Stimulated activated effector memory CD8-positive, alpha-beta T cell treated with anti-CD3 and anti-CD28 coated beads, Interleukin-12 subunit alpha, Interleukin-12 subunit beta, amount 100 ng/mL, for 72 hours (primary cell): ENCODE measurements at places on chromosomes 3 and 15.

DNA sequence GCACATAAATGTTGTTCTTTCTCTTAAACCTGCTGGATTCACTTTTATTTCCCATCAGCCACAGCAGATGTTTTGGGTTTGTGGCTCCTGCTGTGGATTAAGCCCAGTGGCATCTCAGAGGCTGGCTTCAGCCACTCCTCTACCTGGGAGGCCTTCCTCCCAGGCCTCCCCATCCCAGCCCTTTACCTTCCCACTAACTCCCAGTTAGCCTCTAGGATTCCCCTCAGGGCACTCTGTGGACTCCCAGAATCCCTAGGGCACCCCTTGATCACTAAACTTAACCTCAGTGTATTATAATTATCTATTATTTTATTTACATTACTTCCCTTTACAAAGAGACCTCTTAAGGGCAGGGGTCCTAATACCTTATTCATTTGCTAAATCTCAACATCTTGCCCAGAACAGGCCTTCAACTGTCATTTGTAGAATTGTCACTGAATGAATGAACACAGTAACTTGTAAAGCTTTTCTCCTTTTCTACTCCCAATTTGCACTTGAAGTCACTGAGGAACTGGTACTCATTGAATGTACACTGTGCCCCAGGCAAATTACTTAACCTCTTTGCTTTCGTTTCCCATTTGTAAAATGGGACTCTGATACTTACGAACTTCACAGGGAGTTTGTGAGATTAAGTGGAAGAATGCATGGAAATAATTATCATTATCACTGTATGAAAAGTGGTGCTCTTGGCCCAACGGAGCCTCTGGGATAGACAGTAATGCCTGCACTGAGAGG is 8.3 kb downstream of the CCDC13 start:
- no peak for DNase-seq

- no peak for DNase-seq
These were observed 124.5 kb upstream of the OSTN start for GRCh38 chr3:191074511-191074910.

DNA sequence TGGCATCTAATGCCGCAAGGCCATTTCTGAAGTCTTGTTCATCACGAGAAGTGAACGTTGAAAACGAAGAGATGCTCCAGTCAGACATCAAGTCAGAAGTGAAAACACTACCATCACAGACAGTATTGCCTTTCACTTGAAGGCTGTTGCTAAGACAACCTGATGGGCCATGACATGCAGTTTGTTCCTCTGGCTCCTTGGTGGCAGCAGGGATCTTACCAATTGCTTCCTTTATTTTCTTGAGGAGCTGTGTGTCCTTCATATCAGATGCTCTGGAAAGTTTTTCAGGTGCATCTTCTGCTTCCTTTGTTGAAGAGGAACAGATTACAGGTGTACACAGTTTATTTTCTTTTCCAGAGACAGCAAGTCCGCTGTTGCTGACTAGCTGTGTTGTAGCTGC is 30.7 kb upstream of the MYLK start:
- no peak for DNase-seq

- DNase-seq = peak; percentile 66
These were observed 22.7 kb downstream of the ST6GAL1 start for GRCh38 chr3:186953011-186953487.

- DNase-seq = no peak
These were observed 919 bp downstream of the IDH2 start for GRCh38 chr15:90101130-90101968.

GRCh38 chr3:65098400-65098799 is 410.6 kb upstream of the ADAMTS9 start:
- no peak for DNase-seq

- no peak for DNase-seq
These were observed 52.2 kb downstream of the SEMA5B start for GRCh38 chr3:122975163-122975923.

DNA sequence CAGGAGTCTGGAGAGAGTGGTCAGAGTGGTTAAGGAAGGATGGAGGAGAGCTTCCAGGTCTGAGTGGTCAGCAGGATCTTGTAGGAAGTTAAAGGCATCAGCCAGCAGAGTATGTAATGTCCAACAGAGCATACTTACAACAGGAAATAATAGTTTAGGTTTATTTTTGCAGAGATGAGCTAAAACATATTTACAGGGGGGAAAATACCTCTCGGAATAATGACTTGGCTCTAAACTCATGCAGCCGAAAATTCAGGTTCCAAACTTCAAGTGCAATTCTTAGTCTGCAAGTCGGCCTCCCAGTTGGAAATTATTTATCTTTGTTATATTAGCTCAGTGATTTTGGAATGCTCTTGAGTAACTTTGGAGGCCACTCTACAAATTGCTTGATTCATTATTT is 385.0 kb upstream of the C2CD4B start:
- DNase-seq = no peak

GRCh38 chr3:7371693-7372572 is 511.0 kb downstream of the GRM7 start:
- no peak for DNase-seq

DNA sequence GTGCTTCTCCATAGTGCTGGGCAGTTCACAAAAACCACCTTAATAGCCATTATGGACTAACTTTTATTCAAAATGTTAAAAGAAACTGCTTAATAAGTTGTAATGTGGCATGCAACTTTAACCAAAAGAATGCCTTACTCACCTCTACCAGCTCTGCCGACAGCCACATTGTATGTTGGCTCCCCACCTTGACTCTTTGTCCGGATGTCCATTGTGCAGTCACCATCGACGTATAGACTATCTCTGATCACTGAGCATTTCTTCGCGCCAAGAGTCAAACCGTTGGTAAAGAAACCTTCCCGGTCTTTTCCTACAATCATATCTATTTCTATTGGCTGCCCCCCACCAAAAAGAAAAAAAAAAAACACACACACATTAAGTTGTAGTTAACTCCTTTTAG is 2.5 kb downstream of the PFN2 start:
- DNase-seq = no peak

DNA sequence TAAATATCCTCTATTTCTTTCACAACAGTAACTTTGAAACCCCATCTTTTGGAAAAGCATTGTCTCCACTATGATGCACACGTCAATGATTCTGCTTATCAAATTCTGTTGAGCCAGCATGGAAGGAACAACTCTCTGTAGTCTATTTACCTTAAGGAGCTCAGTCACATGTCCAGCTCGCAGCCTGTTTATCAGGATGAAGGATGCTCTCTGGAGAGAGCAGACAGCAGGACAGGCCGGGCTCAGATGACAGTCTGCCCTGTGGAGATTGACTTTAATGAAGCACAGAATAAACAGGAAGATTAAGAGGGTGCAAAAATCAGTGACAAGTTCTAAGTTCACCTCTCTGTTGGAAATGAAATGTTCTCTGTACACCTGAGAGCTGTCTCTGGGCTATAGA is 30.6 kb upstream of the MNS1 start:
- no peak for DNase-seq

- no peak for DNase-seq
These were observed 239.9 kb downstream of the FAM43A start for GRCh38 chr3:194925614-194926013.

GRCh38 chr3:53921296-53921695 is 29.6 kb upstream of the SELENOK start:
- DNase-seq = no peak

- no peak for DNase-seq
These were observed 187.2 kb downstream of the CADPS start for GRCh38 chr3:62688050-62688449.

DNA sequence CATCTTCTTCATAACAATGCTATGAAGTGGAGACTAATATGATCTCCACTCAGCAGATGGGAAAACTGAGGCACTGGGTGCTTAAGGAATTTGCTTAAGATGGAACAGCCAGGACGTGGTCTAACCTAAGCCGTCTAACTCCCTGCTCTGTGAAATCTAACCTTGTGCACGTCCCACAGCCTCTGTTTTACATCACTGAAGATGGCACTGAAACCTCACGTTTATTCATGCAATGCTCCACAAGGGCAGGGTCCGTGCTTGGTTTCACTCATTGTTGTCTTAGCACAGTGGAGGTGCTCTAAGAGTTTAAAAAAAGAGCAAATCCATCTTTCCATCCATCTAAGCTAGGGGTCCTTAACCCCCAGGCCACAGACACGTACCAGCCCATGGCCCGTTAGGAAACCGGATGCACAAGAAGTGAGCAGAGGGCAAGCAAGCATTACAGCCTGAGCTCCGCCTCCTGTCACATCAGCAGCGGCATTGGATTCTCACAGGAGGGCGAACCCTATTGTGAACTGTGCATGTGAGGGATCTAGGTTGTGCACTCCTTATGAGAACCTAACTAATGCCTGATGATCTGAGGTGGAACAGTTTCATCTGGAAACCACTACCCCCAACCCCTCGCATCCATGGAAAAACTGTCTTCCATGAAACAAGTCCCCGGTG is 118.0 kb downstream of the FOXP1 start:
- DNase-seq = no peak

DNA sequence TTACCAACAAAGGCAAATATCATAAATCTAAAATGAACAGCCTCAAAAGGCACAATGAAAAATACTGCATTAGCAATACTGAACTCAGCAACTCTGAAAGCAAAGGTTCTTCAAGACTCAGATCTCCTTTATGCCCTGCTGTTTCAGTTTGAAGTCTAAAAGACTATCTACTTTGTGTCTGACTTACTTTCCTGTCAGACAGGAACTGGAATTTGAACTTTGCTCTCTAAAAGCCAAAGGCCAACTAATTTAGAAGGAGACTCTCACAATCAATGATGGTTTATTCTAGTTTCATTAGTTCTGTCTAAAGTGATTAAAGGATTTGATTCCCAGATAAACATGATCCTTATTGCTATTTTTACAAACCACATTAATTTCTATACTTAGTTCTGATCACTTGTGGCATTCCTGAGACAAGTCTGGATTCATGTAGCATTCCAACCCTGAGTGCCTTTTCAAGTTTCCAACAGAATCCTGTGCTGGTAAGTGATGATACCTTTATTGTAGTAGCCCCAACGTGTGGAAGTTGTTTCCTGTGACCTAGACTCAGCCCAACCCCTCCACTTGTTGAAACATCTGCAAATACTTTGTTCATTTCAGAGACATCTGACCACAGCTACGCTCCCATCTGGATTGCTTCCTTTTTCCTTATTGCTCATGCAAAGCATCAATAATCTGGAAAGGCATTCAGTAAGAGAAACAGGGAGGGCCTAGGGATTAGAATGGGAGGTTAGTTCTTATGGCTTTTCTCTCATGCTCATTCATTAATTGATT is 14.9 kb upstream of the LEKR1 start:
- DNase-seq = no peak

DNA sequence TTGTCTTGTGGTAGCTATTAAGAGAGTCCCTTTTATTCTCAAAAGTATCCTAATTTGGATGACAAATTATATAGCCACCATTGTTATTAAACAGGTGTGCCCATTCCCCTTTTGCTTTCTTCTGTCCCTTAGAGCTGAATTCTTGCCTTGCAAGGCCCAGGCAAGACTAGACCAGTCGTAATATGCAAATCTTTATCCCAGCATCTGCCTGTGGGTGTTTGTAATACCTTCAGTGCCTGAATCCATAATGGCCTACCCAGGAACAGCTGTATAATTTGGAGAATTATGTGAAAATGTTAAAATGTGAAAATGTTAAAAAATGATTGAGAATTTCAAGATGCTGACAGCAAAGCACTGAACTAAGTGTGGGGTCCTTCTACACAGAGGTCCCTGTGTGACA is 403.0 kb upstream of the RBMS3 start:
- DNase-seq = no peak

DNA sequence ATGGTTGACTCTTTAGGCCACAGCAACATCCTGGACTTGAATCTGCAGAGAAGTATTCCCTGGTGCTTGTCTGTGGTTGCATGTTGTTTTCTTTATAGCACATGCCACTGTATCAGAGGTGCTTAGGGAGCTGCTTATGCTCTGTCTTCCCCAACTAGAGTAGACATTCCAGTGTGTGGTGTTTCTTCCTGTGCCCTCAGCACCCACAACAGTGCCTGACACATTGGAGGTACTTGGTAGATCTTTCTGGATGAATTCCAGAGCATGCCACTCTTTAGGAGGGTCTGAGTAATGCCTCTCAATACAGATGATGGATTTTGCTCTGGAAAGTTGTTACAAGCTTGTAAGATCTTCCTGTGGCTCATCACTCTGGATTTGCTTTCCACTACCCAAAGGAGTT is 117.6 kb downstream of the CHDH start:
- DNase-seq = no peak

- no peak for DNase-seq
These were observed 200.8 kb upstream of the GOLGA6L4 start for GRCh38 chr15:84034578-84035398.

DNA sequence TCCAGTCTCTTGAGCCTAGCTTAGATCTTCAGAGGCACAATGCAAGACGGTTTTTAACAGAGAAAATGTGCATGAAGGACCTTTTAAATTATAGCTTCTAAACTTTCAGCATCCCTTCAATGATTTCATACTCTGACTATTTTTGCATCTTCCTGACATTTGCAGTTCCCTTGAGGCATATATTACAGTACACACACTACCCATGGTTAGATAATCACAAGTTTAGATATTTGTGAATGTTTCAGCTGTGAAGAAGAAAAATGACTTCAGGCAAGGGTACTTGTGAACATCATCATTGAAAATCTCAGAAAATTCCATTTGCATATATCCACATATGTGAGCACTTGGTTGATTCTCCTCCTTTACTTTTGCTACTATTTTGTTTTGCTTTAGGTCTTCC is 341.5 kb downstream of the ROBO2 start:
- DNase-seq = no peak

DNA sequence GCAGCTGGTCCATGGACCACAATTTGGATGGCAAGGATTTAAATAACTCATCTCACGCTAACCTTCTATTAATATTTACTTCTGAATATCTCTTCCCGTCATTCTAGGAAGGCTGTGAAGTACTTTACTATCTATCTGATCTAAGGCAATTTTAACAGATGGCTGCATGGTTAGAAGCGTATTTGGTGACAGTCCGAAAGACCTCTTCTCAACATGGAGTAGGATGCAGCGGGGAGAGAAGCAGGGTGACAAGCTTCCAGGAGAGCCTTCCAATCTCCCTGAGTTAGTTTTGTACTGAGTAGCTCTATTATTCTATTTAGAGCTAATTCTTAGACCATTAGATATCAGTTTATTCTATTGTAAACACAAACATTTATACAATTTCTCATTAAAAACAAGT is 309.4 kb downstream of the PLCL2 start:
- DNase-seq = no peak

- no peak for DNase-seq
These were observed 321.2 kb downstream of the RBMS3 start for GRCh38 chr3:29601861-29602585.

DNA sequence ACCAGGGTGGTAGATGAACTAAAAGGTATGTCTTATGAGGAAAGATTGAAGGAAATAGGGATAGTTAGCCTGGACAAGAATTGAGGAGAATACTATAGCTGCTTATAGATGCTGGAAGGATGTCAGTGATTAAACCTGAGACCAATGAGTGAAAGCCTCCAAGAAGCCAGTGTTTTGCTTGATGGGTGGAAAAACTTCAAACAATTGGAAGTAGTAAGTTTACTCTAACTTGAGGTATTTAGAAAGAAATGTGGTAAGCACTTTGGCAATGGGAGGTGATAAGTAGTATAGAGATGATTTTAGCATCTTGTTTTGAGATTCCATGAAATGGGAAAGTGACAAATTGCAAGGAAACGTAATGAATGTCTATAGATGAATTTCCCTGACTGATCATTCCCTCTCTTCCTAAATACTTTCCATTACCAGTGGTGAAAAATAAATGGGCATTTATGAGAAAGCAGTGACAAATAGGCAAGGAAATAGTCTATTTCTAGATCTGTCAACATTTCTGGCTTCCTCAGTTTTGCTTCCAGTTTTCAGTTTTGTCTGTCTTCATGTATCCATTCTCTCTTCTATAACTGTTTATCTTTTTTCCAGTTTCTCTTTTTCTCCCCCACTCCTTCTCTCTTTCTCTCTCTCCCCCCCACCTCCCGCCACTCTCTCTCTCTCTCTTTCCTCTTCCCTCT is 19.2 kb downstream of the SLC15A2 start:
- no peak for DNase-seq
